Esophagus squamous epithelium (tissue), 5 donors: ENCODE measurements at places on chromosomes 3 and 15.

DNA sequence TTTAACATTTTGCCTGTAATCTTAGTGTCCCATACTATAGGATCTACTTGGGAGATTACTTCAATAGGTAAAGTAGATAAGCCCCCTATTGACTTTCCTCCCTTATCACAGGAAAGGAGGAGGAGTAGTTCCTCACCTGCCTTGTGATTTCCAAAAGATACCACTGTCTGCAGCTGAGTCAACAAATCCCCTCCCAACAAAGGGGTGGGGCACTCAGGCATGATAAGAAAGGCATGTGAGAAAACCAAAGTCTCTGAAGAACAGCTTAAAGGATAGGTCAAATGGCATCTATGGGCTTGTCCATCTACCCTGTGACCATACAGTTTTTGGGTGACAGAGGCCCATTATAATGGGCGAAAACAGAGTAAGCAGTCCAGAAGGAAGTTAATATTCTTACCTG, 71.3 kb upstream of the WNT7A start:
- DNase-seq: no peak
- peaks cover 5% of the 10 kb centered on the region for H3K27me3 ChIP-seq
- H3K27ac ChIP-seq: no peak overlapping the region
- no peaks in the 10 kb centered on the region for H3K36me3 ChIP-seq

DNA sequence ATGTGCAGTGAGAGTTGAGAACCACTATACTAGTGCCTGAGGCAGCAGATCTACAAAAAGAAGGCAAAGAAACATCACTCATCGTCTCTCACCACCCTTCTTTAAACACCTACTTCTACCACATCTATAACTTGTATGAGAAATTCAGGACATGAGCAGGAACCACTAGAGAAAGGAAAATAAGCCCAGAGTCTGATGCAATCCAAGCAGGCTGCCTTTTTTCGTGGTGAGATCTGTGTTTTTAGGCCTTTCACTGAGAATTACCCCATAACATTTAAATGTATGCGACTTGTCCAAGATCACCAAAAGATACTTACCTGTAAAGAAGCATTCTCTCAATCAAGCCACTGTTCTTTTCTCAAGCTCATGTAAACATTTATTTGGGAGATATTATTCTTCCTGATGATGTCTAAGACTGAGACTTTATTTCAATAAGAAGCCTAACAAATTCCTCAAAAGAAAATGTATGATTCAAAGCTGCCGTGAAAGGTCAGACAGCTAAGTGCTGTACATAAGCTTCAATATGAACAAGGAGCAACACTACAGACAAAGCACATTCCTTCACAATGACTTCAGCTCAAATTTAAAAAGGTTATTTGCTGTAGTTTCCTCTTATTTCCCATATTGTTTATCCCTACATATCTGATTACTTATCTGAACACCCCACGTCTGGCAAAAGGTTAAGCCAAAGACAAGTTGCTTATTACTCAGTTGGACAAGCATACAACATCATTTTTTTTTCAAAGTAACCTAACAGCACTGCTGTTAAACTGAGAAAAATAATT, 16.5 kb downstream of the SPICE1 start:
- no peaks in the 10 kb centered on the region for H3K27me3 ChIP-seq
- H3K4me1 ChIP-seq: no peaks in the 10 kb centered on the region
- H3K4me3 ChIP-seq: no peak overlapping the region
- no peak overlapping the region for H3K27ac ChIP-seq
- DNase-seq: no peak

GRCh38 chr3:109874896-109875708, 537.8 kb upstream of the DPPA4 start:
- no peak overlapping the region for H3K27ac ChIP-seq
- no peaks in the 10 kb centered on the region for H3K27me3 ChIP-seq
- DNase-seq: no peak

- no peak overlapping the region for H3K4me3 ChIP-seq
- no peak for DNase-seq
- H3K27ac ChIP-seq: no peak overlapping the region
- no peaks in the 10 kb centered on the region for H3K4me1 ChIP-seq
- no peaks in the 10 kb centered on the region for H3K27me3 ChIP-seq
Measured at GRCh38 chr15:29556380-29556779, 265.9 kb downstream of the TJP1 start.

DNA sequence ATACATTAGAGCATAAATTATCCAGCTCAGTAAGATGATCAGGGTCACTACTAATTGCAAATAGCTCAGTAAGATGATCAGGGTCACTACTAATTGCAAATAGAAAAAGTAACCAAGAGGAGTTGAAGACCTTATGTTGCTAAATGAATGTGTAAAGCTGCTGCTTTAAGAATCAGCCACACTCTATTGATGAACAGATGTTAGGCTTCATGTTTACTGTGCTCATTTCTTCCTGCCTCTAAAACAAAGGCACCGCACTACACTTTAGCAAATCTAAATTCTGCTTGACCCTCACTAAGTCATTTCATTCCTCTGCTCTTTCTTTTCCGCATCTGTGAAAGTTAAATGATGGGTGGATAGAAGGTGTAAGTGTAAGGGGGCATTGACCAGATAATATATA, 92.6 kb upstream of the PLSCR4 start:
- H3K36me3 ChIP-seq: no peaks in the 10 kb centered on the region
- H3K4me1 ChIP-seq: no peaks in the 10 kb centered on the region
- DNase-seq: no peak
- H3K4me3 ChIP-seq: no peak overlapping the region

DNA sequence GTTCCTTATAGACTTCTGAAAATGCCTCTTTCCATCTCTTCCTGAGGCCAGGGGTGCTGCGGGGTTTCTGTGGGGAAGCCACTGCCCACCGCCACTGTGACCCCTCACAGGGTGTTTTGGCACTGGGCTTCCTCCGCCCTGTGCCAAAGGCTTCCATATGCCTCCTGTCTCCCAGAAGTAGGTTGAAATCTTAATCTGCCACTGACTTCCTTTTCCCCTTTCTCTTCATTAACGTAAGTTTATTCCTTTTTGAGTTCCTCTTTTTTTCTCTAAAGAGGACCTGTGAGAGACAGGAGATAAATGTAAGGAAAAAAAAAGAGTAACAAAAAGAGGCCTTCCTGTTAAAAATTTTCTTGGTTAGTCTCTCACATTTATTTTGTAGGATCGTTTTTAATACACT, 220.5 kb downstream of the CTNNB1 start:
- H3K27me3 ChIP-seq: no peaks in the 10 kb centered on the region
- H3K4me1 ChIP-seq: no peaks in the 10 kb centered on the region
- no peaks in the 10 kb centered on the region for H3K36me3 ChIP-seq
- no peak overlapping the region for H3K27ac ChIP-seq
- DNase-seq: no peak
